Activated CD8-positive, alpha-beta memory T cell treated with anti-CD3 and anti-CD28 coated beads for 24 hours (primary cell): ENCODE measurements at places on chromosomes 5 and 9.

GRCh38 chr5:93603793-93604643, 21.0 kb downstream of the NR2F1 start:
- no peak for DNase-seq

- no peak for DNase-seq
These were observed 23.5 kb downstream of the GDNF start for GRCh38 chr5:37816331-37816730.

DNA sequence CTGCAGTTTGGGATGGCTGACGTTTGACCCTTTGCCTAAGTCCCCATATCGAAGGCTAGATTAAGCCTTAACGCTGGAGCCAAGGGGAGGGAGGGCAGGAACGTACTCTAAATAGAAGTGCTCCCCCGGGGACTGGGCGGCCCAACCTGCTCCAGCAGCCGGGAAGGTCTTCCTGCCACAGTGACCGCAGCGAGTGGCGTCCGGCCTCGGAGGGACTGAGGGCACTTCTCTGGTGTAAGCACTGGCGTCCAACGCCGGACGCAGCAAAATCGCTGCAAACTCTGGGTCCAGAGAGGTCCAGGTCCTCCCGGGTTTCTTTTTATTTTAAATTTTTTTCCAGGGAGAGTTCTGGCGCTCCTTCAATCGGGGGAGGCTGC, 505 bp upstream of the ACER2 start:
- DNase-seq, result no peak

GRCh38 chr9:89317282-89317681, 1.0 kb upstream of the SECISBP2 start:
- no peak for DNase-seq

- DNase-seq, result no peak
These were observed 50.3 kb downstream of the NSUN2 start for GRCh38 chr5:6582507-6583048.
